NCI-H1048 (cell line): ENCODE measurements at places on chromosomes 2 and 18.

DNA sequence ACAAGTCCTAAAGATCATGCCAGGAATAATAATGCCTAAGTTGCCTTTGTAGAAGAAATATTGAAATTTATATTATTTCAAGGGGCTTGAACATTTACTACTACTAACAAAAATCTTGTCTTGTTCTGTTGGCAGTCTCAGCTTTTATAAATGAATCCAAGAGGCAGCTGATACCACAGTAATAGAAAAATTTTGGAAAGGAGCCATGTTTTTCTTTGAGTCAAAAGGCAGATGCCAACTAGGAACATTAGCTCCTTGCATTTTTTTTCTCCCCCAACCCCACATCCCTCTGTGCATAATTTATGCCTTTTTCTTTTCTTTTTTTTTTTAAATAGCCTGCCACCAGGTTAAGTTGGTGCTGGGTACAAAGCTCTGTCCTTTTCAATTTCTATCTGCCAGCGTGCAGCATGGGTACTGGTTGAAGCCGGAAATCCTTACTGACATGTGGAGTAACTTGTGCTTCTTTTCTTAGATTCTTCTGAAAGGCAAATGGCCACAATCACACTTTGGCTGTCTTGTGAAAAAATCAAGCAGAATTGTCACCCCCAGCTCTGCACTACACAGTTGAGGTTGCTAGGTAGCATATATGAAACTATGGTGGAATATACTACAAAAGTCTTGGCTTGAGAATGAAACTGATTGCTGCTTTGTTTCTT lies 98.8 kb downstream of the RHBDD1 start:
- DNase-seq: no peak

DNA sequence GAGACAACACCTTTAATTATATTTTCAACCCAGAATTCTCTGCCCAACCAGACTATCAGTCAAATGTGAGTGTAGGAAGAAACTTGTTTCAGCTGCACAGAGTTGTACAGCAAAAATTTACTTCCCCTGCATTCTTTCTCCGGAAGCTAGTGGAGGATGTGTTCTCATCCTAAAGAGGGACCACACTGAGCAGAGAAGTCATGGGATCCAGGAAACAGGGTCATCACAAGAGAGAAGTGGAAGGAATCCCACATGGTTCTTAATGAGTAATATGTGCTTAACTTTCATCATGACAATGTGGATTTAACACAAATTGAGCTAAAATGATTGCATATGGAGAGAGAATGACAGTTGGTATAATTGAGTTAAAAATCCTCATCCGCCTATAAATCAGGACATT lies 78.2 kb downstream of the INPP4A start:
- DNase-seq: no peak

GRCh38 chr2:190504912-190505311 lies 29.6 kb downstream of the NEMP2 start:
- DNase-seq: no peak

DNA sequence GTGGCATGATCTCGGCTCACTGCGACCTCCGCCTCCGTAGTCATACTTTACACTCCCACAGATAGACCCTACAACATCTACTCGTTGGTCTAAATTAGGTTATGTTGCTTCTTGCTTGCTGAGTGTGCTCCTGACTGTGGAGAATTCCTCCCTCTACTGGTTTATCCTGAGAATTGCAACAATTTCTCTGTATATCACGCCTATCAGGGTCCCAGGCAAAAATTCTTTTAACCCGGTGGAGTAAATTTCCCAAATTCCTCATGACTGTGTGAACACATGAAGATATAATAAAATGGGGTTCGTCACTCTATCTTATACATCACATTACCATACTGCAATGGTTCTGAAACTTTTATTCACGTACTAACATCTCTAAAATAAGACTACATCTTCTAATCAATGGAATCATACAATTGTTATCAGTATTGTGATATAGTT lies 156.7 kb downstream of the EVA1A start:
- no peak for DNase-seq

- no peak for DNase-seq
Measured at GRCh38 chr2:116142644-116143227, 1671.8 kb upstream of the DDX18 start.

- no peak for DNase-seq
Measured at GRCh38 chr2:137254052-137254451, 488.7 kb downstream of the THSD7B start.

DNA sequence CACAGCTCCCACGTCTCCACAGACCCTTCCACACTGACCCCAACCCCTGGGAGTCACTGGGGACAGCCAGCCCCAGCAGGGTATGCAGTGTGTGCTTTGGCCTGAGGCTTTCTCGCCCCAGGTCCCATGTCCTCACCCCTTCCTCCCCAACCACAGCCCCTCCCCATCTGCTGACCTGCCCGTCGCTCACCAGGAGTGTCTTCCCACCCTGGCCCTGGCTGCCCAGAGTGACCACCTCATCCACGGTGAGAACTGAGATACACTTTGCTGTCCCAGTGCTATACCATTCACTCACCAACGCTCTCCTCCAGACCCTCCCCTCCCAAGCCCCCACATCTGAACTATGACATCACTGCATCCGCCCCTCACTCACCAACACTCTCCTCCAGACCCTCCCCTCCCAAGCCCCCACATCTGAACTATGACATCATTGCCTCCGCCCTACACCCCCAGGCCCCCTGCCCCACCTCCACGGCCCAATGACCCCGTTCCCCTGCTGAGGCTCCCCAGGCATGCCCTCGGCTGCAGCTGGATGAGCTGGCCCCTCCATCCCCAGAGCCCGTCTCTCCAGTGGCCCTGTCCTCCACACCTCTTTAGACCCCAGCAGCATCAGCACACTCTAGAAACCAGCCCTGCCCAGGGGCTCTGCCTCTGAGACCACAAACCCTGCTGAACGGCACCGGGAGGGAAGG lies 55.2 kb downstream of the ANKMY1 start:
- no peak for DNase-seq

DNA sequence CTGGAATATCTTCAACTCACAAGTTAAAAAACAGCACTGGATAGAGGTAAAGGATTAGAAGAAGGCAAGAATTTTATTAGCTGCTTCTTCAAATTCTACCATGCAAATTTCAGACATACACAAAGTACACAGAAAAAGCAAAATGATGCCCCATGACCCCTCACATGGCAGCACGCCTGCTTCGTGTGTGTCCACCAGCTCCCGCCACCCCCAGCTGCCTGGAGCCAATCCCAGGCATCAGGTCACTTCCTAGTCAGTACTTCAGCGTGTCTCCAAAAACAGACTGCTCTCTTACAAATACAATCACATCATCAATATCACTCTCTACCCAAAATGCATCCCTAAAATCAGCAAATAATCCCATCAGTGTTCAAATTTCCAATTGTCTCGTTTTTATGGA lies 35.8 kb downstream of the IMPA2 start:
- DNase-seq: no peak

DNA sequence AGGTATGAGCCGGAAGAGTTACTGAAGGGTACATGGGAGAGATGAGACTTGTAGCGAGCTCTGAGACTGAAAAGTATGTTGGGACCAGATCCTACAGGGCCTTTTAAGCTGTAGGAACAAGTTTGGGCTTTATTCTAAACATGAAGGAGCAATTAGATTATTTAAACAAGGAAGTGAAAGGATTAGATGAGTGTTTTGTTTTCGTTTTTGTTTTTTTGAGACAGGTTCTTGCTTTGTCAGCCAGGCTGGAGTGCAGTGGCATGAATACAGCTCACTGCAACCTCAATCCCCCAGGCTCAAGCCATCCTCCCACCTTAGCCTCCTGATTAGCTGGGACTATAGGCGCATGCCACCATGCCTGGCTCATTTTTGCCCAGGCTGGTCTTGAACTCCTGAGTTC lies 110.7 kb downstream of the C1D start:
- no peak for DNase-seq

- DNase-seq: no peak
Measured at GRCh38 chr2:201118961-201119854, 3.2 kb downstream of the CFLAR start.

GRCh38 chr2:179746981-179747380 lies 114.4 kb downstream of the ZNF385B start:
- no peak for DNase-seq

GRCh38 chr2:73920577-73921545 lies 5.8 kb upstream of the DGUOK start:
- no peak for DNase-seq

DNA sequence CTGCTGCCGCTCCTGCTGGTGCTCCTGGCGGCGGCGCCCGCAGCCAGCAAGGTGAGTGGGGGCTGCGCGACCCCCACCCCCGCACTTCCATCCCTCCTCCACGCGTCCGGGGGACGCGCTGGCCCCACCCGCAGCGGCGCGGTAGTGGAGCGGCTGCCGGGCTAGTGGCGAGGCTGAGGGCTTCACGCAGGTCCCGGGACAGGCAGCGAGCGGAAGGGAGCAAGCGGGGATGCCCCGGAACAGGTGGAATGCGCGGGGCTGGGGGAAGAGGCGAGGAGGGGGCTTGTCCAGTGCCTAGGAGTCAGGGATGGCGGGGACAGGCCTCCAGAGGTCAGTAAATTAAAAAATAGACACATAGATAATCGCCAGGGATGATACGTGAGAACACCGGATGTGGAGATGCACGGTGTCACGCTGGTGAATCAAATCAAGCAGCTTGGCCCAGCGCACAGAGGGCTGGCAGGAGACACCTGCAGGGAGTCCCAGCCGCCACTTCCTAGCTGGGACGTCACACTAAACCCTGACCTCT lies 403 bp downstream of the COL4A3 start:
- no peak for DNase-seq

DNA sequence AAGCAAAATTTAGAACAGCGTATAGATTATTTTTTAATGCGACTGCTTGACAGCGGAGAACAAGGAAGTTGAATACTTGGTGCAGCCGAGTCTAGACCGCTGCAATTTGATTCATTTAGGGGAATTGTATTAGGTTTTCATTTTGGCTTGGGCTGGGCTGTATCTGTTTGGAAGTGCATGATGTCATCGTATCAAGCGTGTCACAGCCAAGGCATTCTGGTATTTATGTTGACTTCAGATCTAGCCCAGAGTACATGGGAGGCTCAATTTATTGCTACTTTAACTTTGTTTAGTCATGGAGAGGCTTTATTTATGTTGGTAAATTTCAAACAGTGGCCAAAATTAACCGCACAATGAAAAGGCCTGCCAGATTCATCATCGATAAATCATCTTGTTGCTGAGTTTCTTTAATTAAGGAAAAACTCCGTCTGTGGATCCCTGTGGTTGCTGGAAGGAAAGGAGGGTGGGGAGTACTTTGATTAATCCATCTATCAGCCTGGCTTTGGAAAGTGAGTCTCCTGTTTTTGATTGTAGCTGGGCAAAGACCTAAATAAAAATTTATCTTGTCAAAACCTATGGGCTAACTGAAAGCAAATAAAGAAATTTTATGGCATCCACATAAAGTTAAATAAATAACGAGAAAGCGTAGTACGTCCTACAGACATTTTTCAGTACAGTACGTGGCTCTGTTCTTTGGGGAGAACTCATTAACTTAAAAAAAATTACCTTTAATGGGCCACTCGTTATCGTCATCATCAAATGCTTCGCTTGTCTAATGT lies 230.4 kb upstream of the SPRED2 start:
- no peak for DNase-seq

GRCh38 chr2:240579071-240579762 lies 7.3 kb upstream of the CAPN10 start:
- no peak for DNase-seq

DNA sequence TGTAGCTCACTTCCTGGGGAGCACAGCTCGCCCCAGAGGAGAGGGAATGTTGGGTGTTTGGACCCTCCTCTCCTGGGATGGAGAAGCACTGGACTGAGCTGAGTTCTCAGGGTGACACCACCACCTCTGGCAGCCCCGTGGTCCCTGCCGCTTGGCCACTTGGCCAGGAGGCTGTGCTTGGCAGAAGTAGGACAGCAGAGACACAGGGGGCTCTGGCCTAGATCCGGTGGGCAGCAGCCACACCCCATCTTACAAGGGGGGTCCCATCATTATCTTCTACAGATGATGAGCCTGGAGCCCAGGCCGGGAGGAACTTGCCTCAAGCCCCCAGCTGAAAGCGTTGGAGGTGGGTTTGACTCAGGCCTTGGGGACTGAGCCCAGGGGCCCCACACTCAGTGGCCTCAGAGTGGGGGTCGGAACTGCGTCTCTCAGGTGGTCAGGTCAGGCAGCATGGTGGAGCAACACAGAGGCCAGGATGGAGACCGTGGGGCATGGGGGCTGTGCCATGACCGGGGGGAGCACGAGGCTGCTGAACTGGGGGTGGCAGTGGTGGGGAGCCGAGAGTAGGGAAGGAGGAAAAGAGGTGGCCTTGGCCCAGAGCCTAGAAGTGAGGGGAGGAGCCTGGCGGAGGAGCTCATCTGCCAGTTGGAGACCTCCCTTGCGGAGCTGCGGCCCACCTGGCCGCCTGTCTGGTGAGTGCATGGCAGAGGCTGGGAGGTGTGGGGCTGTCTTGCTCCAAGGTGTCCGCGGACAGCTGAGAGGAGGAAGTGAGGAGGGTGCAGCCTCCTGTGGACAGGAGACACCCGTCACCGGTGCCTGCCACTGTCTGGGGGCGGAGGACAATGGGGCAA lies 63.6 kb upstream of the HDAC4 start:
- no peak for DNase-seq

DNA sequence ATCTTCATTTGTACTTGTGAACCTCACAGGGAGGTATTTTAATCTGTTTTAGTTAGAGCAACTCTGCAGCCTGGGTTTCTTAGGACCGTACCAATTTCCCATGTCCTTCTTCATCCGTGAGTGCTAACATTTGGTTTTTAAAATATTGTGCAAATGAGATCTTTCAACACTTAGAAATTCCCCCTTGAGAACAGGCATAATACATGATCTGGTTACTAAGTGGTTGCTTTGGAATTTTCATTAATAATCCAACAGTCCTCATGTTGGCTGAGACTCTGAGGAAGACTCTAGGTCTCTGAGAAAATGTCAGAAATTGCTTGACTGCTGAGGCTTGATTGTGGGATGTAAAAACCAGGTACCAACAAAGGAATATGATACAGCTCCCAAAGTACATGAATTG lies 125.6 kb upstream of the CDCA7 start:
- no peak for DNase-seq

DNA sequence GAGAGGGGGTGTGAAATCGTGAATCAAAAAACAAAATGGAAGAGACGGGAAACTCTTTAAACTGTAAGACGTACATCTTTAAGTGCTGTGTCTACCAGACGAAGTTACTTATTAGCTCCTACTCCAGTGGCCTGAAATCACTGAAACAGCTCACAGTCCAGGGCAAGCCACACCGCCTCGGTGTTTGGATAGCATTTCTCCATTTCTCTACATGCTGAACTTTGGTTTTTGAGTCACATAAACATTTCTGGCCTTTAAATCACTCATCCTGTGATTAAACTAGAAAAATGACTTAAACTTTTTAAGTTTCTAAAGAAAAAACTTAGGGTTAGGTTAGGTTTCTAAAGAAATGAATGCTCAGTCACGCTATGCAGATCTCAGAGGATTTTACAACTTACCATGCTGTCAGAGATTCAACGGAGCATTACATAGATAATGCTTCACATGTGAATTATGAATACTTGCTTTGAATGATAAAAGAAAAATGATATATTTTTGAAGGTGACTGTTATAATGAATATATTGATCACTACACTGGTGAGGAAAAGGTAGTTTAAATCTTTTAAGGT lies 138.4 kb downstream of the MBP start:
- DNase-seq: no peak

- DNase-seq: no peak
Measured at GRCh38 chr2:85838181-85838580, 50.6 kb downstream of the ST3GAL5 start.
